ENCODE measurements at places on chromosomes 5 and 9.
A peak's percentile ranks its signal among the peaks of the same experiment; 100 is the strongest.

DNA sequence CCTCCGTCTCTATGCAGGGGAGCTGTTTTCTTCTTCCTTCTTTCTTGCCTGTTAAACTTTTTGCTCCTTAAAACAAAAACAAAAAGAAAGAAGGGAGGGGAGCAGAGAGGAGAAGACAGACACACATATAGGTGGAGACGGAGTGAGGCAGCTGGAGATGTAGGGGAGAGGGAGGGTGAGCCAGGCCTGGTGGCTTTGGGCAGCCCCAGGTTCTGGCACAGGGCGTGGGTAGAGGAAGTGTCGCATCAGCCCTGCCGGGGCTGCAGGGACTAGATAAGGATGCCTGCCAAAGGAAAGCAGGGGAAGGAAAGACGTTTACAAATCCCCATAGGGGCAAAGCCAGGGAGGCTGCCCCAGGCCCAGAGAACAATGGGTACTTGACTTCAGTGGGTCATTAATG, 38.7 kb upstream of the PTGS1 start:
- no peak for DNase-seq

DNA sequence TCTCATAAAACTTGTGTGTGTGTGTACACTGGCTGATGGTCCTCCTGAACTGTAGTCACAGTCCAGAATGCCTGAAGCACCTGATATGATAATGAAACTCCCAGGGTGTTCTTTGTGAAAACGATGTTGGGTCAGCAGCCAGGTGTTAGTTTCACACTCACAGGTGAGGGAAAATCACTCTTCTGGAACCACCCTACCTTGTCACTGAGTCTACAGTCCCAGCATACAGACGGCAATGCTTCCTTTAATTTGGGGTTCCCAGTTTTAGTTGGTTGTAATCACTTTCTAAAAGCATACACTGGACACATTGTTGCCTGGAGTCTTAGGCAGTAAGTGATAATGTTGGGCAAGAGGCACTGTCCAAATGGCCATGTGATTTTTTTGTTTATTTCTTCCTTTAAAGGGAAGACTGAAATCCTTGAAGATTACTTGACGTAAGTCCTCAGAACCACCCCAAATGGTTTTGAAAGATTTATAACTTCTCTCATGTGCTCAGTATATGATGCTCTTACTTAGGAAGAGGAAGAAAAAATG, 18.2 kb upstream of the MGAT1 start:
- no peak for DNase-seq

DNA sequence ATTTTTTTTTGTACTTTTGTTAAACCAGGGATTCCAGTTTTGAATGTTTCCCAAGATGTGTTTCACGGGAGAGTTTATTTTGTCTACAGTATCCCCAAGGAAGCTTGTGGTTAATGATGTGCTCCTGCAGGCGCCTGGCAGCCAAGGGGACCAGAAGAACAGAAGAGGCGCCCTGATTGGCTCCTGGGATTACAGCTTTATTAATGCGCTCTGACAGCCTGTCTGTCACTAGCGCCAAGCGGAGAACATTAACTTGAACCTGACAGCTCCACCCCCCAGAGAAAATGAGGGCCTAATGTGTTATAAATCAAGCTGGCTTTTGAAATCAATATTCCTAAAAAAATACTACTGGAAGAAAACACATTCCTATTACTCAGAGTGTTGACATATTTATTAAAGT, 5.0 kb upstream of the FBXL7 start:
- no peak for DNase-seq

DNA sequence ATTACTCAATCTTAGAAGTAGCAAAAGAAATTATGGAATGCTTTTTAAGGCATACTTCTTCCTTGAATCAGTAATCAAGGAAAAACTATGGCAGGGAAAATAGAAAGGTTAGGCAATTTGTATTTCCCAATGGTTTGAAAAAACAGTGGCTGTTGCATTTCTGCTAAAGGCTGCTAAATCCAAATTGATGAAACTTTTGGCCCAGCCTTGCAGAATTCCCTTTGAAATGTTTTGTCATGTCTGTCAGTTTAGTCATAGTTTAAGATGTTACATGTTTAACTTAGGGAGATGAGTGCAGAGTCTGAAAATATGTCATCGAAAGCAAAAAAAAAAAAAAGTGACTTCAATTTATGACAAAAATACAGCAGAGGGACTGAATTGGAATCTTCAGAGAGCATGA, 878.9 kb upstream of the WWC1 start:
- no peak for DNase-seq

GRCh38 chr5:171506951-171507350, 87.5 kb downstream of the FGF18 start:
- no peak for DNase-seq

DNA sequence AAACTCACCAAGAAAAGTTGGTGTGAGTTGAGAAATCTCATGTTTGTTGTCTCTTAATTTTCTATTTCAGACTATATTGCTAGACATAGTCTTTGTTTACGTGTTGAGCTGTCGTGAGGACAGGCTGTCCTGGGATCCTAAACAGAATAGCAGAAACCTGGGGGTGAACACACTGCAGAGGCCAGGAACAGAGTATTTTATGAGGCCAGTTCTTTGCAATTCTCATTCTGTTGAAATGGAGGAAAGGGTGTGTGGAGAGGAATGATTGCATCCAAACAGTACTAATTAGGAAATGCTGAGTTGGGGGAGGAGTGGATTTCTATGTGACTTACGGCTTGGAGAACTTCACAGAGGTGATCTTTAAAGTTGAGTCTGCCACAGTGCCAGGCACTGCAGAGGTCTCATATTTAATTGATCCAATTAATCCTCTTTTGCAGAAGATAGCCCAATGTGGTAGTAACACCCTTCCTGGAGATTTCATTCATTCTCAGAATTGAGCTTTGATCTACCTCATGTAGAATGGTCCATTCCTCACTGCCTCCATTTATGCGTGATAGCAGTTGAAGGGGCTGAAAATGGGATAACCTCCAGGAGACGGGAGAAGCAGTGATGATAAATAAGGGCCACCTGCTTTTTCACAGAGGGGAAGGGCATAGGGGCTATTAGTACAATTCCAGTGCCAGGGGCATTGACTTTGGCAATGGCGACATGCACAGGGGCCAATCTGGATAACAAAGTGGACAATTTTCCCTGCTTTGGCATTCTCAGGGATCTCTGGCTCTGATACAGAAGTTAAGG, 84.7 kb upstream of the TNFAIP8 start:
- DNase-seq, result no peak

GRCh38 chr5:90356622-90357021, 52.9 kb downstream of the CETN3 start:
- peak; percentile 50 for DNase-seq

DNA sequence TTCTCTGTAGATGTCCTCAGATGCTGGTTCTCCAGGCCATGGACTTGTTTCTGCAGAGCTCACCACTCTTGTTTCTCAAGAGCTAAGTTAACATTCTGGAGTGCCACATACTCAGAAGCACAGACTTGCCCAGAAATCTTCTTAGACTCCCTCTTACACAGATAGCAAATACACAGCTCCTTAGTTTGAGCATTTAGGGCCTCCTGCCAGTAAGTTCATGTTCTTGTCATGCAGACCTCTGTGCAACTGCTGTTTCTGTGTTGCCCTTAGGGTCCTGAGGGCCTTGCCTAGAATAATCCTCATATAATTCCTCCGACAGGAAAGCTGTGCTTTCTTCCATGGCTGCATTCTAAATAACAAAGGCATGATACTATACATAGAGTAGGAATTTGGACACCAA, 1.3 kb upstream of the PTPDC1 start:
- DNase-seq, result peak; percentile 60

DNA sequence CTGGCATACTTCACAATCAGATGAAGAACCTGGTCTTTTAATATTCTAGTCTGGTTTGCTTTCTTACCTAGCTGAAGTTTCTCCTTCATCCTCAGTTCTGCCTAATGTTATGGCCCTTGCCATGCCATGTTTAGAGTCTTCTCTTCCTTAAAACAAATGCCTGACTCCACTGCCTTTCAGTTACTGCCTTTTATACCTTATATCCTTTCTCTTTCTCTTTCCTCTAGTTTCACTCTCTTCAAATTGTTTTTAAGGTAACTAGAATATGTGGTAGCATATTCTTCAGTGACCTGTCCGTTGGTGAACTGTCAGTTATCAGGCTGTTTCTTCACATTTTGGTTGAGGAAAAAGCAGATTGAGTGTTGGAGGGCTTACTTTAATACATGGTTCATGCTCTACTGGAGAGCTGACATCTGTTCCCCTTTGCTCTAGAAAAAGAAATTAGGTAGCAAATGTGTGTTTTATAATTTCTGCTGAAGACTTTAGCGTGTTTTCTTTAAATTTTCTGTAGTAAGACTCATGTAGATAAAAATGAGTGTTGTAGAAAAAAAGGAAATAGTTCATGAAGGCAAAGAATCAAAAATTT, 103.8 kb downstream of the DMXL1 start:
- no peak for DNase-seq

Measured in choroid plexus epithelial cell (primary cell).